ENCODE measurements at places on chromosomes 7 and 10.

GRCh38 chr7:95545007-95545615 lies 51.2 kb downstream of the PDK4 start:
- peak; percentile 44 for DNase-seq

- DNase-seq = no peak
Measured at GRCh38 chr10:27504808-27505460, 830 bp downstream of the RAB18 start.

DNA sequence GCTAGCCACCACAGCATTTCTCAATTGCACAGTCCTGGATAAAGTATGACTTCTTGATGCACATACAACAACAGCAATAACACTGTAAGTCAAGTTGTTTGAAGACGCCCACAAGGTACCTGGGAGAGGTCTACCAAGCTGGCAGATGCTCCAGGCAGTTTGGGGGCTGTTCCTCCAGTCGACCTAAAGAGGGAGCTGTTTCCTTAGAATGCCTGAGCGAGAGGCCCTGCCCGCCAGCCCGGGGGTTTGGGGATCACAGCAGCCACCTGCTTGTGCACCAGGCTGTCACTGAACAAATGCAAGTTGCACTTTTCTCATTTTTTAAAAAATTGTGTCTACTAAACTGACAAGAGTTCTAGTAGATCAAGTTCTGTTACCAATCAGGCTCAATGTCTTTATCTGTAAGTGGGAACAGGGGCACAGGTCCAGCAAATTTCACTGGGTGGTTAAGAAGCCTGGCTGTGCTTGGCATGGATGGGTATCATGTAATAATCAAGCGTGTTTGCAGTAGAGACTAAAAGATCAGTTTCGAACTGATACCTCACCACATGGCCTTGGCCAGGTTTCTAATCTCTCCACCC lies 193.8 kb upstream of the ADO start:
- peak; percentile 23 for DNase-seq

GRCh38 chr10:71073451-71074175 lies 138.8 kb upstream of the UNC5B start:
- DNase-seq = no peak

DNA sequence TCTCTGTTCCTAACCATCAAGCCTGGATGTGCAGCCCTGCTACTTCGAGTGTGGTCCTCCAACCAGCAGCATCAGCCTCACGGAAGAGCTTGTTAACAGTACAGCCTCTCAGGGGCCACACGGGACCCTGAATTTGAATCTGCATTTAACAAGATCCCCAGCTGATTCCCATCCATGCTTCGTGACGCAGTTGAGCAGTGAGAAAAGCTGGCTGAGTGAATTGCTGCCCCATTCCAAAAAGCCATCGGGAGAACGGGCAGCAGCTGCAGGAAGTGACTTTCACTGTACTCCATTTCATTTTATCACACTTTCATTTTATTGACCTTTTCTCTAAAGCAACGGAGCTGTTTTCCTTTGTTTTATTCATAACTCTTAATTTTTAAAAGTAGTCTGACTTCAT lies 22.5 kb downstream of the FAM171A1 start:
- peak; percentile 29 for DNase-seq

- no peak for DNase-seq
Measured at GRCh38 chr7:69738396-69738951, 140.2 kb downstream of the AUTS2 start.

DNA sequence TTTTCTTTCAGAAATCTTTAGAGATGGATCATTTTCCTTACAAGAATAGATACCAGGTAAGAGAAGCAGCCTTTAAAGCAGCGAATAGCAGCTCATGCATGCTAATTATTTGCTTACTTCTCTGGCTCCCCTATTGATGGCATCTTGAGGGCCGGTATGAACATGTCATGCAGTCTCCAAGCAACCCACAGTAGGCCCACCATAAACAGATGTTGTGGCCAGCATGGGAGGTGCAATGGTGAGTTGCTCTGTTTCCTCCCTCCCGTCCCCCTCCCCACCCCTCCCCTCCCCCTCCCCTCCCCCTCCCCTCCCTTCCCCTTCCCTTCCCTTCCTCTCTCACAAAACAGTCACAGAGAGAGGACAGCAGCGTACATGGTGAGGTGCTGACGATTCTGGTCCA lies 9.7 kb upstream of the ZNF273 start:
- no peak for DNase-seq

GRCh38 chr10:116197946-116198675 lies 74.9 kb downstream of the GFRA1 start:
- no peak for DNase-seq

DNA sequence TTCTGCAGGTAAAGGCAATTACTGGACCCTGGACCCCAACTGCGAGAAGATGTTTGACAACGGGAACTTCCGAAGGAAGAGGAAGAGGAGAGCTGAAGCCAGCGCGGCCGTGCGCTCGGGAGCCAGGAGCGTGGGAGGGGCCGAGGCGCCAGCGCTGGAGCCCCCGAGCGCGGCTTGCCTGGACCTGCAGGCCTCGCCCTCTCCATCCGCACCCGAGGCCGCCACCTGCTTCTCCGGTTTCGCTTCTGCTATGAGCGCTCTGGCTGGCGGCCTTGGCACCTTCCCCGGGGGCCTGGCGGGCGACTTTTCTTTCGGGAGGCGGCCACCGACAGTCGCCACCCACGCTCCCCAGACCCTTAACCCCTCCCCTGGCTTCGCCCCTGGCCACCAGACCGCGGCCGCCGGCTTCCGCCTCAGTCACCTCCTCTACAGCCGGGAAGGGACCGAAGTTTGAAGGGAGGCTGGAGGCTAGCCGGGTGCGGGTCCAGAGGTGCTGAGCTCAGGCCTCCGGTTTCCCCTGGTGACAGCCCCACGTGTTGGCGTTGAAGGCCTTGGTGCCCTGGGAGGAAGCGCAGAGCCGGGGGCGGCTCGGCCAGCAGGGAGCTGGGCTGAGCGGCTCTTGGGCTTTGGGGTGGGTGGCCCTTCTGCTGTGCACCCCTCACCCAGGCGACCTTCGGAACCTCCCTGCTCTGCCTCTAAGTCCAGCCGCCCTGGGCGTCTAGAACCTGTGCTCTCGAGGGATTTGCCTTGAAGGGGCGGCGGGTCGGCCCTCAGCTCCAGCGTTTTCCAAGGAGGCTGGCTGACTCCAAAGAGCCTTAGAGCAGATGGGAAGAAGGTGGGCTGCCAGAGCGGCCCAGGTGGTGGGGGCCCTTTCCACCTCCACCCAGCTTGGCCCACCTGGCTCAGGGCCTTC lies 1.8 kb downstream of the FOXI2 start:
- DNase-seq = no peak

DNA sequence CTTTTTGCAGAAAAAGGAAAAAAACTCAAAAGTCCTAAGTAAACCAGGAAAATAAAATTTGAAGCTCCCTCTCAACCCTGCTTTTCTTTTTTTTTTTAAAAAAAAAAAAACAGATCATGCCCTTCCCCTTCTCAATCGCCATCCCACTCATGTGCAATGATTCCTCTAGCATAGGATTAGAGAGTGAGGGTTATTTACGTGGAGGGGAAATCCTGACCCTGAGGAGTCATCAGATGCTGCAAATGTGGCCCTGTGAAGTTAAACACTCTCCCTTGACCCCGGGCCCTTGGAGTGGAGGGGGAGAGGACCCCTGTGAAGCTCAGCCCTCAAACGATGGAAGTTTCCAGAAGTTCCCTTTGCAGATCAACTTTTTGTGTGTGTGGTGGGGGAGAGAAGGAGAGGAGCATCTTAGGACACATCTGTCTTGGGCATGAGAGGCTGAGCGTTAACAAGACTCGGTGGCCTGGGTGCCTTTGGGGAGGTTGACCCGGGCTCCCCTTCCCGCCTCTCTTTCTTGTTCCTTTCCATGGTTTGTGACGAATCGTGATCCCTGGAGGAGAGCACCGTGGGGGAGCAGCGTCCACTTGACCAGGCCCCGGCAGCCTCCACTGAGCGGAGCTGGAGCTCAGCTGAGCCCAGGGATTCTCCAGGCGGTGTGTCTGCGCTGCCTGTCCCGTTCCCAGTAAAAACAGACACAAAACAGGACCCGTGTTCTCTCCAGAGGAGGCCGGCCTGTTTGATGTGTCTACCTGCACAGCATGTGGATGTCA lies 1.5 kb upstream of the SHH start:
- DNase-seq = no peak

DNA sequence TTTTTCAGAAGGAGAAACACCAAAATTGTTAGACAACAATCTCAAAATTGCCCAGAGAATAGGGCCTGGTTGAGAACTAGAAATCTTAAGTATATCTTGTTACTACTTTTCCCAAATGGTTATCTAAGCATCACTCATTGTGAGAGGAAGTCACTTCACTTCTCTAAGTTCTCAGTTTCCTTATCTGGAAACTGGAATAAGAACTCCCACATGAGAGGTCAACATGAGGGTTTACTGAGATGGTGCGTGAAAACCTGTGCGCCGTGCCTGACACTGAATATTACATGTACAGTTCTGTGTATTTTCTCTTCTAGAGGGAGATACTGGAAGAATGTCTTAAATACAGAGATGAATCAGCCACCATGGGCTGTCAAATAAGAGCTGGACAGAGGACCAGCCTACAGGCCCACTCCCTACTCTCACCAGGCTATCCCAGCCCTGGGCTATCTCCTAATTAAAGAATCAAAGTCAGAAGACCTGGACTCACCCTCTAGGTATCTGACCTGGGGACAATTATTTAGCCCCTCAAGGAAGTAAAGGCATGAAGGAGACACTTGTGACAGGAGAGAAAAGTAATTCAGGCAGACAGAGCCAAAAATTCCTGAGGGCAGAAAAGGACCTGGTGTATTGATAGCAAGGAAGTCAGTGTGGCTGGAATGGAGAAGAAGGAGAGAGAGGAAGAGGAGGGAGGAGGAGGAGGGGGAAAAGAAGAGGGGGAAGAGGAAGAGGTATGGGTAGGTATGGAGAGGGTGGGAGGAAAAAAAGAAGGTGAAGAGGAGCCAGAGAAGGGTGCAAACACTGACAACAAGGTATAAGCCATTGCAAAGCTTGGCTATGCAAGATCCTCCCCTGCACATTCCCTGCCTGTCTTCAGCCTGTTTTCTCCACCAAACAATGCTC lies 44.9 kb downstream of the CCDC71L start:
- no peak for DNase-seq

- no peak for DNase-seq
Measured at GRCh38 chr10:117896517-117896916, 150.2 kb downstream of the RAB11FIP2 start.

DNA sequence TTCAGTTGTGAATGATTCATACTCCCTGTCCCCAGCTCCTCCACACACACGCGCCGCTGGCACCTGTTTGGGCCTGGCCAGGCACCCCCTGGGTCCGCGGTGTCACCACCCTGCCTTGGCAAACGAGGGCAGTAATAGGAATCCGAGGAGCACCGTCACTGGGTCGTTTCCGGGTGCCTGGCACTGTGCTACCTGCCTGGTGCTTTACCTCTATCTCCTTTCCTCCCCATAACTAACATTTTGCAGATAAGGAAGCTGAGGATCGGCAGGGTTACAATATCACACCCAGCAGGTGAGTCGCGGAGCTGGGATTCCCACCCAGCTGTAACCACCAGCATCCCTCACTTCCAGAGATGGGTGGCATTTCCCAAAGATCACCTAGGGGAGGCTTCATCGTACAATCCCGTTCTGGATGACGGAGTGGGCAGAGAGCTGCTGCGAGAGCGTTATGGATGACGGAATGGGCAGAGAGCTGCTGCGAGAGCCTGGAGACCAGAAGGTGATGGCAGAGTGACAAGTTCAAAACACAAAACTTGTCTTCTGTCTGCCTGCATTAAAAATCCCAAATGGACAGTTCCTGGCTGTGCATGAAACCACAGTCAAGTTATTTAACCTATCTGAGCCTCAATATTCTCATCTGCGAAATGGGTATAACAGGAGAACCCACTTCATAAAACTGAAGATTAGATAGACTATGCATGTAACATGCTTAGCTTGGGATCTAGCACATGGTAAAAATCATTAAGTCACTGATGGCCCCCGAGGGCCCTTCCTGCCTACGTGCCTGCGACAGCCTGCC lies 1.1 kb upstream of the HSPA12A start:
- DNase-seq = no peak

GRCh38 chr7:19095353-19095860 lies 22.0 kb downstream of the TWIST1 start:
- no peak for DNase-seq

DNA sequence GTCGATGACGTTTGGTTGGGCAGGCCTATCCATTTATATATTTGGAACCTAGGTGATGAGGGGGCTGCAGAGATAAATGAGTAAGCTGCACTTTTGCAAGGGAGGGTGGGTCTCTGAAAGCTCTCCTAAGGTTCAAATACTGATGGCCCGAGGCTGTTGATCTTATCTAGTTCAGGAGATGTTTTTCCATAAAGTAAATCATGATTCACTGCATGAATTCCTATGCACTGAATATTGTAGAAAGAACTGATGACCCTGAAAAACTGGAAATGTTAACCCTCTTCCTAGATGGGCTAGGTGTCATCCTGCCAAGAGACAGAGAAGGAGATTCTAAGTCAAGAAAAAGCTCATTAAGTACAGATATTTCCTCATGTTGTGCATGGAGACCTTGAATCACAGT lies 459.9 kb downstream of the PLXNA4 start:
- DNase-seq = no peak

- no peak for DNase-seq
Measured at GRCh38 chr7:51644216-51644615, 327.6 kb upstream of the COBL start.

GRCh38 chr7:88322151-88322550 lies 15.5 kb upstream of the STEAP4 start:
- no peak for DNase-seq

DNA sequence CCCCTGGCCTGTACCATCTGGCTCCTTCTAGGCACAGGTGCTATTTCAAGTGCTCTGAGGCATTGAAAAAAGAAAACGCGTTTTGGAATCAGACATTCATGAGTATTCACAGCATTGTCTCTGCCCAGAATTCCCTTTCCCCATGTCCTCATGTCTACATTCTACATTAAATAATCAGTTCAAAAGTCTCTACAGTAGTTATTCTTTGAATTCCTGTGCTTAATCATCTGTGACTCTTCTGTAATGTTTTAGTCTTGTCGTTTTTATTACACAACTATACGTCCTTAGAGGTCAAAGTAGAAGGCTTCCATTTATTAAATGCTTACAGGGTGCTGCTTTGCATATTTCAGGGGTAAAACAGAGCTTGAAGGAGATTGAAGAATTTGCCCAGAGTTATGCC lies 95.7 kb downstream of the BICC1 start:
- DNase-seq = no peak

All from right renal cortex interstitium (tissue), 3 donors.